ENCODE measurements at places on chromosomes 11 and 22.

- DNase-seq, result no peak
Observed at GRCh38 chr22:32023251-32023827, 19.7 kb upstream of the SLC5A1 start.

DNA sequence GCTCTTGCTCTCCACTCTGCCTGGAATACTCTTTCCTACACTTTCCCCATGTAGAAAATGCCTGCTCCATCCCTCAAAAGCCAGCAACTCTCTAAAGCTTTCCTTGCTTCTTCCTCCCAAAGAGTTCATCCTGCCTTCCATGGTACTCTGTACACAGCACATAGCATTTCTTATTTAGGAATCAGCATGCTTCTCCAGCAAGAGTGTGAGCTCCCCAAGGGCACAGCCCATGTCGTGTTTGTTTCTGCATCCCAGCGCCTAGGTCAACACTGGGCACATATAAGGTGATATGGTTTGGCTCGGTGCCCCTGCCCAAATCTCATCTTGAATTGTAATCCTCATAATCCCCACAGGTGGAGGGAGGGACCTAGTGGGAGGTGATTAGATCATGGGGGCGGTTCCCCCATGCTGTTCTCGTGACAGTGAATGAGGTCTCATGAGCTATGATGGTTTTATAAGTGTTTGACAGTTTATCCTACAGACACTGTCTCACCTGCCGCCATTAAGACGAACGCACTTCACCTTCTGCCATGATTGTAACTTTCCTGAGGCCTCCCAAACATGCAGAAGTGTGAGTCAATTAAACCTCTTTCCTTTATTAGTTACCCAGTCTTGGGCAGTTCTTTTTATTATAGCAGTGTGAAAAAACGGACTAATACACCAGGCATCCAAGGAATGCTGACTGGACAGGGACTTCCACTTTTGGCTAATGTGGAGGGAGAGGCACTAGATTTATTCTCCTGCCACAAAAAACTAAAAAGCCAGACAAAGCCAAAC is 8.2 kb downstream of the VPS37C start:
- no peak for DNase-seq

GRCh38 chr11:122339436-122340060 is 223.5 kb upstream of the BLID start:
- no peak for DNase-seq

GRCh38 chr22:47032956-47033647 is 270.7 kb downstream of the TBC1D22A start:
- DNase-seq, result no peak

- DNase-seq, result no peak
Observed at GRCh38 chr22:44464000-44464399, 34.0 kb downstream of the RTL6 start.

GRCh38 chr11:86220653-86221052 is 23.9 kb upstream of the EED start:
- DNase-seq, result no peak

DNA sequence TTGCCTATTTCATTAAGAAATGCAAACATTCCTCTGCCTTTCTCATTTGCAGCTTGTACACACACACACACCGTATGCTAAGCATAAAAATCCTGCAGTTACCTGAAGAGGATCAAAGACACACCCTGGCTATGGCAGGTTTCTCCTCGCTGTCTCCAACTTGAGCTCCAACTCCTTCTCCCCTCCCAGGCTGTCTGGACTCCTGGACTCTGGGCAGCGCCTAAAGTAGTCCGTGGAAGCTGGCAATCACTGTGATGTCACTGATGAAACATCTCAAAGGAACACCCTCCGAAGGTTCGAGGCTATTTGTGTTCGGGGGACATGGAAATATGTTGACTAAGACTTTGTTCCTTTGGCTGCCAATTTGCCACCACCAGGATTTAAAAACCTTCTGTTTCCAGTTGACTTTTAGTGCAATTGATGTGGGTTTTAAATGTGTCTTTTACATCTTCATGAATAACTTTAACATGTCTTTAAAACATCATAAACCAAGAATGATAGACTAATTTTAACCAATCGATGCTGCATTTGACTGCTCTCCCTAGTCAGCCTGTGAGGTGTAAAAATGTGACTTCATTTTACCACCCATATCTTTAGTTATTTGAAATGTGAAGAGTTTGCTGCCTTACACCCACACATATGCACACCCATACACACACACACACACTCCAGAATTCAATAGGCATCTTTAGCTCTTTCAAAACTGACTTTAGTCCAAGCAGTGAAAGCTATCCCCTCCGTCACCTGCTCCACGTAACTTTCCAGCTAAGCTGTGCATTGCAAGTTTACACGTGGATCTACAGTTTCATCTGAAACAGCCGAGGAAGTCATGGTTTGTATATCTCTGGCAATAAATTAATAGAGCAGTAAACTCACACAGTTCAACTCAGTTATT is at the start of gene SLN:
Gene SLN, minus strand, starts transcription at position 196 of the 895 bp plus-strand sequence.
- DNase-seq, result no peak

- peak; percentile 64 for DNase-seq
Observed at GRCh38 chr22:24155627-24156140, 25.6 kb upstream of the SUSD2 start.

- DNase-seq, result peak; percentile 85
Observed at GRCh38 chr22:30265823-30266444, 717 bp downstream of the OSM start.

GRCh38 chr11:114265122-114265878 is 30.9 kb upstream of the NNMT start:
- no peak for DNase-seq

GRCh38 chr11:69744435-69744834 is 30.7 kb downstream of the FGF4 start:
- DNase-seq, result no peak

DNA sequence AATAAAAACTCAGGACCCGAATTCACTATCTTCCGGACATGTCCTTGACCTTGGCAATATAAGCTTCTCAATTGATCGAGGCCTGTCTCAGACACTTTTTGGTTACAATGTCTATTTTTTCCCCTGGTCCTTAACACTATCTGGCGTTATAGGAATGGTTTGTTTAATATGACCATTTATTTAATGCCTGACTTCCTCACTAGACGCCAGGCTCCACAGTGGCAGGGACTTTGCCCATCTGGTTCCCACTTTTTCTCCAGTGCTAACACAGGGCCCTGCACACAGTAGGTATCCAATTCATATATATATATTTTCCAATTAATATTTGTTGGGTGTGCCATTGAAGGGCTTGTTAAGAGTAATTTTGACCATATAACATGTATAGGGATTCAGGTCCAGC is 7.9 kb upstream of the CBX6 start:
- DNase-seq, result no peak

GRCh38 chr11:93718057-93718563 is 23.2 kb downstream of the TAF1D start:
- DNase-seq, result no peak

DNA sequence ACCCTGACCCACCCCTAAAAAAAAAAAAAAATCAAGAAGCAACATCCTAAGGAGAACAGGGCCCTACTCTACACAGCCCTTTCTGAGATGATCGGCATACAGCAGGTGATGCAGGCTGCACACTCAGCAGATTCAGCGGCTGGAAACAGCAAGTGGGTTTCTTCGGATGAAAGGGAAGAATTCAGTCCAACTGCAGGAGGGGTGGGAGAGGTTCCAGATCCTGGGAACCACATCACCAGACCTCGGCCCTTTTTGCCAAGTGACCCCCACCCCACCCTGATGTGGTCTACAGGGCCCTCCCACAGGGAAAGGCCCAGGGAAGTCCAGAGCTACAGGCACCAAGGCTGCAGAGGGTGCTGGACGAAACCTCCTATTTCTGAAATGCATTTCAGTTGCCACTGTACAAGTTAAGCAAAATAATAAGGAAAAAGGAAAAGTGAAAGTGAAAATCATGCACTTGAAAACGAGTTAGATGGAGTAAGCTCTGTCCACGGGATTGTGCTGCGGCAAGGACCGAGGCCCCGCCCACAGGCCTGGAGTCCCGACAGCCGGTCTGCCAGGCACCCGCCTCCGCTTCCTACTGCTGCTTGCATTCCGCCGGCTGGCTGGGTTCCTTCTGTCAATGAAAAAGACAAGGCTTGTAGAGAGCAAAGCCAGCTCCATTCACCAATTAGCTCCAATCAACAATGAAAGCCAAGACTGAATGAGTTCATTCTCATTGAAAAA is 16.0 kb upstream of the PHLDA2 start:
- peak; percentile 55 for DNase-seq

- no peak for DNase-seq
Observed at GRCh38 chr11:35796562-35796961, 134.0 kb downstream of the TRIM44 start.

DNA sequence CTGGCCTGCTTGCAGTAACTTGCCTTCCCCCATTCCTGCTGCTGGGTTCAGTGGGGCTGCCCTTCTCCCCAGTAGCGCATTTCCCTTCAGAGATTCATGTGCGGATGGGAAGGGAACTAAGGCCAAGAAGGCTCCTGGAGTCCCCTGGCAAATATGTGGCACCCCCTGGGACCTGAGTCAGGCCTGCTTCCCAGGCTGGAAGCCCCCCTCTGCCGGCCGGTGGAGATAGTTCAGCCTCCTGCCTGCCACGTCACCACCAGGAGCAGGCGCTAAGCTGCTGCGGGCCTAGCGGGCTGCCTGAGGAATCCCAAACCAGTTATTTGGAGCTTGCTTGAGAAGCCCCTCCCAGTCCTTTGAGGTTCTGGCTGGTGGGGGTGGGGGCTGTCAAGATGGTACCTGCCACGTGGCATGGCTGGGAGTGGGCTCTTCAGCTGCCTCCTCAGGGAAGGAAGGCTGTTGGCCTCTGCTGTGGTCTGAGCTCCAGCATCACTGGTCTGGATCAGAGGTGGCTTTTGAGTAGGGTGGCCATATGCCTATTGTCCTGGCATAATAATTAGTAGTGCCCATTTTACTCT is 2.0 kb downstream of the SERPINH1 start:
- DNase-seq, result no peak

- no peak for DNase-seq
Observed at GRCh38 chr22:31922534-31922933, 21.8 kb upstream of the YWHAH start.

GRCh38 chr22:40434745-40435144 is 64.4 kb downstream of the SGSM3 start:
- no peak for DNase-seq

GRCh38 chr22:47435204-47435487 is 672.7 kb downstream of the TBC1D22A start:
- no peak for DNase-seq
